Stimulated activated CD8-positive, alpha-beta memory T cell treated with anti-CD3 and anti-CD28 coated beads, Interleukin-7, amount 100 ng/mL, for 4 hours (primary cell): ENCODE measurements at places on chromosomes 7 and 10.

- no peak for DNase-seq
These were observed 150.9 kb upstream of the KLF6 start for GRCh38 chr10:3935933-3936359.

DNA sequence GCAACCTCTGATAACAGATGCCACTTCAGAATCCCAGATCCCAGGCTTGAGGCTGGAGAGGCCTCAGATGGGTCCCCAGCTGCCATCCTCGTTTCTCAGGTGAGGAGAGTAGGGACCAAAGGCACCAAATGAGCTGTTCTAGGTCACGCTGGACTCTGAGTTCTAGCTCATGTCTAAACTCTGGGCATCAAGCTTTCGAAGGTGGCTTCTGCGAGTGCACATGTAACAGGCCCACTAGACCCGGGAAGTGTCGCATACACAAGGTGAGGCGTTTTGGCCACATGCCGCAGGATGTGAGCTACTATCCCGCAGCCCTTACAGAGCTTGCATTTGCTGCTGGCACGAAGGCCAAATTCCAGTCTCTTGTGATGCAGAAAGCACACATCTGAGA, 355.1 kb upstream of the SHH start:
- DNase-seq, result no peak

DNA sequence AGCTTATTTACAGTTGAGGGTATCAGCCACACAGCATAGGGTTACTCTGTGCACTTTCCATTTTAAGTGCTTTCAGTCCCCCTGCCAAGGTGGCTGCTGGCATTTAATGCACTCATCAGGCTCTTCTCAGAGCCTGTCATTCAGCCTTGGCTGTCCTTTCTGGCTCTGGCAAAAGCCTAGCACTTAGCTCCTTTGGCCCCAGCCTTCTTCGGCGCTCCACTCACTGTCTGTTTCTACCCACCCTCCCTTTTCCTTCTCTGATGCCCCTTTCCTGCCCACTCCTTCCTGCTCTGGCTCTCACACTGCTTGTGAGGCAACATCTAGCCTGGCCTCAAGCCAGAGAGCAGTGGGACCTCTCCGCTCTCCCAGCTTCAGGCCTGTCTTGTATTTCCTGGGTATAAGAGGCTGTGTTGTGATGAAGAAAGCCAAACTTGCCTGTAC, 60.2 kb downstream of the WIPF3 start:
- DNase-seq, result no peak

DNA sequence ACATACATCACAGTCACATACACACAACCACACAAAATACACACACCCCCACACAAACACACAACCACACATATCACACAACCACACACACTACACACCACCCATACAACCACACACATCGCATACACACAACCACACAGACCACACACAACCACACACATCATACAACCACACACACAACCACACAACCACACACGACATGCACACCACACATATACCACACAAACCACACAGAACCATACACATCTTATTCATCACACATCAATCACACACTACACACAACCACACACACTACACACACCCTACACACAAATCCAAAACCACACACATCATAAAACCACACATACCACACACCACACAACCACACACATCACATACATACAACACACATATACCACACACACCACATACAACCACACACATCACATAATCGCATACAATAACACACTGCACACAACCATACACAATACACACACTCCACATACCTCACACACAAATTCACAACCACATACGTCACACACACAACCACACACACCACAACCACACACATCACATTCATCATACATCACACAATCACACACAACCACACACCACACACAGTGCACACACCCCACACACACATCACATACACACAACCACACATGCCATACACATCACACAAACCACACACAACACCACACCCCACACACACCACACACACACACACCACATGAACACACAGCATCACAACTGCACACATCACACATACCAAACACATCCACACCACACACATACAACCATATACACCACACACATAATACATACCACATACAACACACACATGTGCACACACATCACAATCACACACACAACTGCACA, 30.4 kb downstream of the GPRIN2 start:
- no peak for DNase-seq

GRCh38 chr10:59626523-59626869, 83.2 kb downstream of the SLC16A9 start:
- DNase-seq, result no peak
